ENCODE measurements at places on chromosomes 2 and 18.

DNA sequence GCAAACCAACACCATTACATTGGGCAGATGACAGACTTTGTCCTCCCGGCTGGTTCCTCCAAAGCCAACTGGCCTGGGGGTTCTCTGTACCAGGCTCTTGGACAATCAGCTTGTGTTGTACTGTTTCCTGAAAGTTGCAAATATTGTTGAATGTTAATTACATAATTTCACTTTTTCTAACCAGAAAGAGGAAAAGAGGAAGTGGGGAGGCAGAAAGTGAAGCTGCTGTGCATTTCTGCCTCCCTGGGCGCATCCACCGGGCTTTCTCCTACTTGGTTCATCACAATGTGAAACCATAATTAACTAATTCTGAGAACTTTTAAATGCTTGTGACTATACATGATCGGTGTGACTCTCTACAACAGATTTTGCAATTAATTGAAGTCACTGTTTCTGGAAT is 10.1 kb downstream of the TWIST2 start:
- DNase-seq: no peak

- DNase-seq: no peak
Measured at GRCh38 chr18:32595832-32596231, 125.2 kb upstream of the GAREM1 start.

DNA sequence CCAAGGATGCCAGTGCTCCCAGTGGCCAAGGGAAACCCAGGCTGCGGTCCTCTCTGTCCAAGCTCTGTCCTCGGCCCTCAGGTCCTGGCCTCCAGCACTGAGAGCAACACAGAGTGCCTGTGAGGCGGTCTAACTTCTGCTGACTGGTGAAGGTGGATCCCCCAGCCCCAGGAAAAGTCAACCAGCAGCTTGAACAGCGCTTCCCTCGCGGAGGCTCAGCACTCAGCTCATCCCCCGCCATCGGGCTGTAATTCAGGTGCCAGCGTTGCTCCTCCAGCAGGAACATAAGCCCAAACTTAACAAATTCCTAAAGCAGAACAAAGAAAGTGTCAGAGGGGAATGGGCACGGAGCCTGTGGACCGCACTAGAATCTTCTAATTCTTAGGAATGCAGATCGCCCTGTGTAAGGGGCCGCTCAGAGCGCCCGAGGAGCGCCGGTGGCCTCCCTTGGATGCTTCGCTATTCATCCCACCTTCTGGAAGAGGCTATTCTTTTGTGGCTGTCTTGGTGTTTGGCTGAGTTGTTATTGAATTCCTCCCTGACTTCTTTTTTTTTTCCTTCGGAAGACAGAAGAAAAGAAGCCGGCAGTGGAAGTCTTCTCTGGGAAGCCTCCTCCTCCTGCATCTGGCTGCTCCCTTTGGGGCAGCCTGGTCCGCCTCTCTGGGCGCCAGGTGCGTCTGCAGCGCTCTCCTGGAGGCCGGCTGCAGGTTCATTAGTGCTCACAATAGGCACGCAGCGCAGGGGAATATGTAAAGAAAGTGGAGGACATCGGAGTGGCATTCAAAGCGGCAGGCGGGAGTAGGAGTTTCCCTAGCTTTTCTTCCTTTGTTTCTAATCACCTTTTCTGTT is 905.6 kb downstream of the TSN start:
- no peak for DNase-seq

DNA sequence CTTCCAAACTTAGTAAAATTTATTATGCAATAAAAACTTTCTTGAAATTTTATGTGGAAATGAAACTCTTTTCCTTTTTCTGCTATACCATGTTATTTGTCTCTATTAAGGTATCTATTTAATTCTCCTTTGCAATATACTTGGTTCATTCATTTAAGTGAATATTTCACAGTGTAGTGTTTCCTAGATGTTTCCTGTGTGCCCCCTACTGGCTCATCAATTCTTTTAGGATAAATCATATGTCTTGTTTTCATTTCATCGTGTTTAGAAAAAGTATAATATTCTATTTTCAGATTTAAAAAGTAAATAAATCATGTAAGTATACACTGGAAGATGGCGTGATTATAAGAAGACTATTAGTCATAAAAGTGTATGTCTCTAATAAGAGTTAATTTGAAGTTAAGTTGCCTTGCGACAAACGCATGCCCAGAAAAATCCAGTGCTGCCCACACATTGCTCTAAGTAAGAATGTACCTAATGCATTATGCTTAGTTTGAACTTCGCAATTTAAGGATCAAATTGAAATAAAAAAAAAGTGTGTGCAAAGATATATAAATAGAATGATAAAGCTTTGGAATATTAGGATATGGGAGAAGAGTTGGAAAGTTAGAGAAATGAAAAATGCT is 525.4 kb downstream of the KCNJ3 start:
- no peak for DNase-seq

GRCh38 chr18:60826346-60826745 is 453.8 kb upstream of the MC4R start:
- no peak for DNase-seq

GRCh38 chr2:197306696-197307040 is 3.9 kb downstream of the ANKRD44 start:
- DNase-seq: no peak

- no peak for DNase-seq
Measured at GRCh38 chr18:37441821-37442220, 123.8 kb downstream of the CELF4 start.

DNA sequence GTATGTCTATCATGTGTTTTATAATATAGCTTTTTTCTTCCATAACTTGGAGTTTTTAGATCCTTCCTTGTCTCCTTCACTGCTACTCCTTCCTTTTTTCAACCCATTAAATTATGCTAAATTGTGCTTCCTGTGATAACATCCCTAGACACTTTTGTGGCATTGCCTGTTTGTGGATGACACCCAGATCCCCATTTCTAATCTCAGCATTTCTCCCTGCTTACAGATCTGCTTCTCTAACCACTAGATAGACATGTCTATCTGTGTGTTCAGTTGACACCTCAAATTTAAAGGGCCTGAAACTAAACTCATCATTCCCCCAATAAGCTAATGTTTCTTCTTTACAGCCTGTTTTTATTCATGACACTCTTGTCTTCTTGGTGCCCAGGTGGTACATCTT is 244.8 kb downstream of the BABAM2 start:
- DNase-seq: no peak

- DNase-seq: no peak
Measured at GRCh38 chr18:63578357-63578958, 8.7 kb upstream of the SERPINB13 start.

DNA sequence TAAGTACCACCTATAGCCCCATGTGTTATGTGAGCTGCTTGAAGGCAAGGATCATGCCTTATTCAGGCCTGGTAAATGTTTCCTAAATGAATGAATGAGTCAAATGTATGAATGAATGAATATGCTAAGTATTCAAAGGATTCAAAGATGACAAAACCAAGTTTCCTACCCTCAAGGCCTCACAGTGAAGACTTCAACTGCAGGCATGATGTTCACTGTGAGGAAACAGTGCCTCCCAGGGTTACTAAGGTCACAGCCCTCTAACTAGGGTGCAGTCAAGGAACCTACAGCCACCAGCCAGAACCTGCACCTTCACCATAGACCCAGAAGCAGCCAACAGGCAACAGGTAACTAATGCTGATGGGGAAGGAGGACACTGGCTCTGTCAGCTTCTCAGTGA is 69.3 kb downstream of the SUMO1 start:
- no peak for DNase-seq

GRCh38 chr2:85831735-85832134 is 57.1 kb downstream of the ST3GAL5 start:
- no peak for DNase-seq

- no peak for DNase-seq
Measured at GRCh38 chr18:79302120-79302519, 93.6 kb upstream of the NFATC1 start.

- DNase-seq: no peak
Measured at GRCh38 chr2:39821871-39822270, 42.8 kb upstream of the THUMPD2 start.

- no peak for DNase-seq
Measured at GRCh38 chr2:201709747-201710146, 11.3 kb upstream of the MPP4 start.

- no peak for DNase-seq
Measured at GRCh38 chr2:45483997-45484396, 127.1 kb downstream of the SRBD1 start.

DNA sequence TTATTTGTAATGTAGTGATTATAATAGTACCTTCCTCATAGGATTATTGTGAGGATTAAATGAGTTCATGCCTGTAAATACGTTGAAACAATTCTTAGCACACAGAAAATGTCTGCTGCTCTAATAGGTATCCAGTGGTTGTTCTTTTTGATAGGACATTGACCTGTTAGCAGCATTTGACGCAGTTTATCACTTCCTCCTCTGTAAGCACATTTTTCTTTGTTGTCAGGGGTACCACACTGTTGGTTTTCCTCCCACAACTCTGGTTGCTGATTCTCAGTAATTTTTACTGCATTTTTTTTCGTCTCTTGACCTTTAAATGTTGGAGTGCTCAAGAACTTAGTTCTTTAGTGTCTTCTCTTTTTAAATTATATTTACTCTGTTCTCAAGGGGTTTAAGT is 15.4 kb downstream of the PPM1B start:
- no peak for DNase-seq

GRCh38 chr2:227374158-227374557 is 4.9 kb downstream of the TM4SF20 start:
- no peak for DNase-seq

- DNase-seq: no peak
Measured at GRCh38 chr2:100197631-100198153, 55.3 kb upstream of the AFF3 start.

DNA sequence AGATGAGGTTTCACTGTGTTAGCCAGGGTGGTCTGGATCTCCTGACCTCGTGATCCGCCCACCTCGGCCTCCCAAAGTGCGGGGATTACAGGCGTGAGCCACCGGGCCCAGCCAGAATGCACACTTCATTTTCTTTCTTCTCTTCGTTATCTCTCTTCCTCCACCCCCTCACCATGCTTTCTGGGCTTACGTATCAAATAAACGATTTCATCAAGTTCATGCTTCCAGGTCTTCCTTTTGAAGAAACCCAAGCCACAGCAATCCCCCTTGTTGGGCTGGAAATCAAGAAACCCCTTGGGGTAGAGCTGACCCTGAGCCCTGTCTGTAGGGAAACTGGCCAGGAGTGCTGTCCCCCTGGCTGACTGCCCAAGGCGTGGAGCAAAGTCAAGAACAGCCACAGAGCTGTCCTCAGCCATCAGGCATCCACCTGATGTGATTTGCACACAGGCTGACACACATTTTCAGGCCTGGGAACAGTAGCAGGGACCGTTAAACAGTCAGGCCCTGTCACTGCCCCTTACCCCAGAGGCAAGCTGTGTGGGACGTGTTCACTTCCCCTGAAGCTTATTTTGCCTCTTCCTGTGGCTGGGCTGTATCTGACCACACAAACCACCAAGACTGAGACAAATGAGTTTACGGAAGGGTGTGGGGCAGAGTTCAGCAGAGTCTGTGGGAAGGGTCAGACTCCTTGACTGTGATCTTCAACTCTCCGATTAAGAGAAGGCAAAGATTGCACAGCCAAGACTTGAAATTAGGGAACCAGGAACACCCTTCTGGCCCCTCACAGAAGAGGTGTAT is 15.1 kb upstream of the NMUR1 start:
- no peak for DNase-seq

- no peak for DNase-seq
Measured at GRCh38 chr2:60216452-60216995, 336.9 kb downstream of the BCL11A start.

DNA sequence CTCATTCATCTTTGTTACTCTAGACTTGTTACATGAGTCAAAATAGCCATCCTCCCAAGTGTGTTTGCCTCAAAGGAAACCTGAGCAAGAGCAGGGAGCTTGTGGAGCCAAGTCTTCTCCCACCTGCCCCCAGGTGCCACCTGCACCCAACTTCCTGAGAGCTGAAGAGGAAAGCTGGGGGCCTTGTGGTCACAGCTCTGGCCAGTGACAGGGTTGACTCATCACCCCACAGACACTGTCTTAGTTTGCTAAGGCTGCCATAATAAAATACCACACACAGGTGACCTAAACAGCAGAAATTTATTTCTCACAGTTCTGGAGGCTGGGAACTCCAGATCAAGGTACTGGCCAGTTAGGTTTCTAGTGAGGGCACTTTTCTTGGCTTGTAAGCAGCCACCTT is 99.6 kb downstream of the TPGS2 start:
- DNase-seq: no peak

- no peak for DNase-seq
Measured at GRCh38 chr2:26957534-26957933, 12.9 kb upstream of the MAPRE3 start.

DNA sequence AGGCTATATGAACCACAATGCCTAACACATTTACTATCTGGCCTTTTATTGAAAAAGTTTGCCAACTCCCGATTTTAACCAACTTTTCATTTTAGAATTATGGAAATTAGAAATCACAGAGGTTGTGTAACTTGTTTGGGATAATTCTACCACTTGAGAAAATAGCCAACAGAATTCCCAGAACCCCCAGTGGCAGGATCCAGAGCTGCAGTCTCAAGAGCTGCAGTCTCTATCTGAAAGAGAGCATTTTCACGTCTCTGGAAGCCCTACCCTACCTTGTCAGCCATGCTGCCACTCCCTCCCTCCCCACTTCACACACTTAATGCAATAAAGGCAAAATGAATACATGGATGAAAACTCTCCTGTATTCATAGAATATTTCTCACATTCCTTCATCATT is 23.4 kb upstream of the TSPYL6 start:
- DNase-seq: no peak

DNA sequence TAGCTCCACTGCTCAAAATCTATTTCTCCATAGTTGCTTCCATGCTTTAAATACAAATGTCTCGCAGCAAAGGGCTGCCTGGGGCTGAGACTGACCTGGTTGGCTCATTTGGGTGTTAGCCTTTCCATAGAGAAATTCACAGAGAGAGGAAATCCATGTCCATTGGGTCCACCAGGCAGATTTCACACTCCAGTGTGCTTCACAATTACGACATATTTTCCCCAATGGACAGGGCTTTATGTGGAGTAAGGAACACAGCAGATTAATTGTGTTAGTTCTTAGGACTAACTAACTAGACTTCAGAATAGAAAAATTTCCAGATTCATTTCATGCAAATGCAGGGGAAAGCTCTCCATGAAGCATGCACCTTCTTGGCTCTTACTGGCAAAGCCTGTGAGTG is 180.7 kb downstream of the FBXO15 start:
- no peak for DNase-seq

- DNase-seq: no peak
Measured at GRCh38 chr2:196335221-196335634, 163.8 kb upstream of the STK17B start.

GRCh38 chr18:45753286-45753685 is 29.3 kb downstream of the SLC14A1 start:
- DNase-seq: no peak

DNA sequence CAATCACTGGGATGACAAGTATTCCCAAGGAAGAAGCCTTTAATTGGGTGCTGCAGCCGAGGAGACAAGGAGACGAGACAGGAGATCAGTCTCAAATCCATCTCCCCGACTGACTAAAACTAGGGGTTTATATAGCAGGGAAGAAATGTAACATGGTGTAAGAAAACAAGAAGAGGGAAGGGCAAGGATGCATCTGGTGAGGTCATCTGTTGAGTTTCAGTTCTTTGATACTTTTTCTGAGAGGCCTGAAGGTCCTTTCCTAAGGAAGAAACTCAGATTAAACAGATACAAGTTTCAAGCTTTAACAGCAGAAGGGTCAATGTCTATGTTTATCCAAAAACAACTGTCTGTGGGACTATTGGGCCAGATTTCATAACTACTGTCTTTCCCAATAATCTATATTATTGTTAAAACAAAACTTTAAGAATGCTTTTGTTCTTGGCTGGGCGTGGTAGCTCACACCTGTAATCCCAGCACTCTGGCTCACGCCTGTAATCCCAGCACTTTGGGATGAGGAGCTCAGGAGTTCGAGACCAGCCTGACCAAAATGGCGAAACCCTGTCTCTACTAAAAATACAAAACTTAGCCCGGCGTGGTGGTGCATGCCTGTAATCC is 2.5 kb upstream of the PDCL3 start:
- no peak for DNase-seq

Data from activated gamma-delta T cell (primary cell).